ENCODE measurements at places on chromosomes 11 and 22.

- no peak for DNase-seq
These were observed 50.5 kb upstream of the WNT7B start for GRCh38 chr22:46027211-46028105.

- no peak for DNase-seq
These were observed 49.8 kb downstream of the MORC2 start for GRCh38 chr22:30918761-30919160.

DNA sequence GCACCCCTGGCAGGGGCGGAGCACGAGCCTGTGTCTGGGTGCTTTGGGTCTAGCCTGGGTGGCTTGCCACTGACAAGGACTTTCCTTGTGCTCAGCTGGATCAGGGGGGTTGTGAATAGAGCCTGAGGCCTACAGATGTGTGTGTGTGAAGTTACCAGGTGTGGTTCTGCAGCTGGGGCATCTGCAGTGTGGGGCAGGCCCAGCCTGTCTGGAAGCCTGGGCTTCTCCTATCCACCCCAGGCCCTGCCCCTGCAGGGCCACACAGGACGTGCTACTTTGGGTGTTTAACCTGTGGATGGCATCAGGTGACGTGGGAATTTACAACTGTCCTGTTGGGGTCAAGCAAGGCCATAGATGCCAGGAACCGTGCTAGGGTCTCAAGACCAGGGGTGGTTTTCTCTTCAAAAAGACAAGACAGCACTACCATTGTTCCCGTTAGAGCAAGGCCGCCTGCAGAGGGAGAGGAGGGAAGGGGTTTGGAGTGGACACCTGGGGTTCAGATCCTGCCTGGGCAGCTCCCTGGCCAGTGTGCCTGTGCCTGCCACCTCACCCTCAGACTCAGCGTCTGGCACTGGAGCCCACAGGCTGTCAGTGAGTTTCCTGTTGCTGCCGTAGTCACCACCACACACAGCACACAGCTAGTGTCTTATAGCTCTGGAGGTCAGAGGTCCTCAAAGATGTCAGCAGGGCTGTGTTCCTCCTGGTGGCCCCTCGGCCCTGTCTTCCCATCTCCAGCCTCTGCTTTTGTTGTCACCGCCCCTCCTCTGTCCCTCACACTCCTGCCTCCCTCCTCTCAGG is 31.6 kb downstream of the CTTN start:
- no peak for DNase-seq

- no peak for DNase-seq
These were observed 721.2 kb downstream of the LUZP2 start for GRCh38 chr11:25218036-25218435.

DNA sequence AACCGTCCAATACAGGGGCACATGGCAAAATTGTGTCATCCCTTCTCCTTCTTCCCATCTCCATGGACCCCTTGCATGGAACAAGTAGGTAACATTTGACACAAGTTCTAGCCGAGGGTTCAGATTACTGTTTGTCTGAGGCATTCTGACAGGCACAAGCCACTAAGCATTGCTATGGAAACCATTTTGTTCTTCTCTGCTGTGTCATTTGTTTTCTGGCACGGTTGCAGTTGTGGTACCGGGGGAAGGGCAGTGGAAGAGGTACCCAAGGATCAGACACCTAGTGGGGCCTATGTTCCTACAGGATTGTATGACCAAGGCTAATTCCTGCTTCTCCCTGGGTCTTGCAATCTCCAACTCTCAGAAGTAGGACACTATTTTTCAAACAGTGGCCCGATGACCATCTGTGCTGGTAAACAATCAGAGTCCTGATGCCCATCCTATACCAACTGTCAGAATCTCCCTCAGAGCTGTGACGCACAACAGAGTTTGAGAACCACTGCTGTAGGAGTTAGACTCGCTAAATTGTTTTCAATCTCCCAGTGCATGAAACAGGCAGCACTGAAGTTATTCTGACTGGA is 69.3 kb downstream of the KCNC1 start:
- DNase-seq: no peak

- DNase-seq: no peak
These were observed 19.2 kb downstream of the DTX4 start for GRCh38 chr11:59191095-59191494.

DNA sequence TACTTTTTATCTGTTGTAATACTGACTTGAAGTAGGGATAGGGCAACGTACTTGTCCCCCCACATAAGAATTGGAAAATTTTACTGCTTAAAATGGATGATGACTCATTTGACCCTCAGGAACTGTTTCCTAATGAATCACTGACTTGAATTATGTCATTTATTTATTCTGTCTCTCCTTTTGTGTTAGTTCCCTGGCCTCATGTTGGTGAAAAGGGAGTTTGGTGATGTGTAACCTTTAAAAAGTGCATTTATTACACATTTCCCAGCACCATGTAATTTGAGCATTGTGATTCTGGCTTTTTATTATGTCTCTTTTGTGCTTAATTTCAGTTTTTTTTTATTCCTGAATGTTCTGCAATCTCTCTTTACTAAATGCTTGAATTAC is 20.3 kb upstream of the PGM2L1 start:
- DNase-seq: no peak

- DNase-seq: no peak
These were observed 232.7 kb downstream of the DSCAML1 start for GRCh38 chr11:117564321-117564720.

- DNase-seq: no peak
These were observed 260.9 kb downstream of the KIRREL3 start for GRCh38 chr11:126739499-126740145.

DNA sequence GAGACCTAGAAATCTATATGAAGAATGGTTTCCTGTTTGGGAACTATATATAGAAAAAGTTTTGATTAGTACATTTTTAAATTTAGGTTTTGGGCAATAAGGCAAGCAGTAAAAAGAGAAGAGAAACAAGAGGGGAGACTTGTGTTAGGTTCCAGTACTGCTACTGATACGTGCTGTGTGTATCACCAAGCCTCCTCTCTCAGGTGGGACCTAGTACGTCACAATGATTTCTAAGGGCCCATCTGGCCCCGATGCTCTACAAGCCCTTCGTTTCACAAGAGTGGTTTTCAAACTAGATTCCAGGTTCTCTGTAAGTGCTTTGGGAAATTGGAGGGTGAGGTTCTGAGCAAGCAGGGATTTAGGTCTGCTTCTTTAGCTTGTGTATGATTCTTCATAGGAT is 39.2 kb downstream of the USP35 start:
- no peak for DNase-seq

DNA sequence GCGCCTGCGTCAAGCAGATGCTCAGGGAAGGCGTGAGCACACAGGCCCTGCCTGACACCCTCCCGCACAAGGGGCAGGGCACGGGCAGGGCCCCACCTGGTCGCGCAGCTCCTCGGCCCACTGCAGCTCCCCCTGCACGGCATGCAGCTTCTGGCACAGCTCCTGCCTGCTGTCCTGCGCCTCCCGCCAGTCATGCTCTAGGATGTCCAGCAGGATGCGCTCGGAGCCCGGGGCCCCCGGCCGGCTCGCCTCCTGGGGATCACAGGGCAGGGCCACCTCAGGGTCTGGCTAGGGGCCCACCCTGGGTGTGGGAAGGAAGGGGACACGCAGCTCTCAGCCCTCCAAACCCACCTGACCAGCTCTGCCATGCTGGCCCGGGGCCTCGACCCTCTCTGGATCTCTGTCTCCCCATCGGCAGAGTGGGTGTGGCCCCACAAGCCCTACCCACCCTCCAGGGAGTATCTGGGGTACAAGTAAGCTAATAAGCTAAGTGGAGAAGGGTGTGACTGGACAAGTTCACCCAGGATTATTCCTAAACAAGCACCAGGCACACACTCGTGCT is 10.7 kb downstream of the CARD10 start:
- DNase-seq: no peak

- DNase-seq: no peak
These were observed 71.5 kb downstream of the WNT7B start for GRCh38 chr22:45905326-45905923.

DNA sequence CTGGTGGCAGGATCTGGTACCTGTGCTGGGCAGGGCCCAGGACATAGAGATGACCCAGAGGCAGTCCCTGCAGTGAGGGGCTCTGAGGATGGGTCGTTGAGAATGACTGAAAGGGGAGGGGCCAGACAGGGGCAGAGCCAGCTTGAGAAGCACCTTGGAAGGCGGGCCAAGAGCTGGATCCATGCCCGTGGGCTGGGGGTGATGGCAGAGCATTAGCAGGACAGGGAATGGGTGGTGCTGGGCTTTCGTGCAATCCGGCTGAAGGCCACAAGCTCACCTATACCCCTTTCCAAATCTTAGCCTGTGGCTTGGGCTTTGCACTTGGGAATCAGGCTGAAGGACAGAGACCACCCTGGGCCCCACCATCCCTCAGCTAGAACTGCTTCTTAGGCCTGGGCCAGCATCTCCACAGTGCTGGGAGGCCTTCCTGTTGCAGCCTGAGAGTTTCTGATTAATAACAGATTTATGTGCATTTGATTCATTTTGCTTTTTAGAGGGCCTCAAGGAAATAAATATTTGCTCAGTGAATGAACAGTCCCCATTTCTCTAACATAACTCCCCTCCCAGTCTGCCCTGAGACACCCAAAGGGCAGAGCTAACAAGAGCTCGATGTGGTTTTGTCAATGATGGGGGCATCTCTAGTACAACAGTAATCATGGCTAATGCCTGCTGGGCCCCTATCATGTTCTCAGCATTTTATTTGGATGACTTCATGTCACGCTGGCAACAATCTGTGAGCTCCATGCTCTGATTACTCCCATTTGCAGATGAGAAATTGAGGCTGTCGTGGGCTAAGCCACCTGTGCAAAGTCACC is 39.3 kb downstream of the RIBC2 start:
- DNase-seq: no peak

GRCh38 chr11:105856954-105857353 is 165.1 kb downstream of the MSANTD4 start:
- no peak for DNase-seq

GRCh38 chr11:110818032-110818687 is 105.9 kb upstream of the ARHGAP20 start:
- DNase-seq: no peak

DNA sequence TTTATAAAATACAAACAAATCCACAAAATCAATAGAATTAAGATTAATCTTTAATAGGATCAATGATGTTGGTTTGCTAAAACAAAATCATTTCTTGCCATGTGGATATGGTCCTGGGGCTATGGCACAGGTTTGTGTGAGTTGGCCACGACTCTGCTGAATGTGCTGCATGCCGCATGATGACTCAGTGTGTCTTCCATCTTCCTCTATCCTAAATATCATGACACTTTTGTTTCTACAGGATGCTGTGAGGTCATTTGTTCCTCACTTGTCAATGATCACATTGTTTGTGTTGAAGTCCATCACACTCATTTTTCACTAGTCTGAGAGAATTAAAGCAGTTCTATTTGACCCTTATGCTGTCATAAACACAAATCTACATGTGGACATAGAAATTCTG is 167.2 kb upstream of the ZBED5 start:
- no peak for DNase-seq

- no peak for DNase-seq
These were observed 35.5 kb downstream of the PIWIL4 start for GRCh38 chr11:94602430-94603372.

DNA sequence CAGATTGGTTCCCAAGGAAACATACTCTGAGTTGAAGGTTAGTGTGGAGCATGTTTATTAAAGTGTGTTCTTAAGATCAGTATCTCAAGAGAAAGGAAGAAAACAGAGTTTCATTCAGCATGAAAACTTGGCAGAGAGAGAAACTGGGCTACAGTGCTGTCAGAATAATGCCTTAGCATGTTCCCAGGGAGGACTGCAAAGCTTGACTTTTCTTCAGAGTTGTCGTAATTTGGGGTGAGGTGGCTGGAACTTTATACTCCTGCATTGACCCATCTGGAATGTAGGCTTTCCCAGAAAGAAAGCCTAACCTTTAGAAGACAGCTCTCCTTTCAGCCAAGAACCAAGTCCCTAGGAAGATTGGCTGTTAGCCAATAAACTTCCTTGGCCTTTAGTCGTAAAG is 190.8 kb upstream of the CNTN5 start:
- DNase-seq: no peak

- DNase-seq: no peak
These were observed 2.7 kb downstream of the NLRP6 start for GRCh38 chr11:280706-281485.

DNA sequence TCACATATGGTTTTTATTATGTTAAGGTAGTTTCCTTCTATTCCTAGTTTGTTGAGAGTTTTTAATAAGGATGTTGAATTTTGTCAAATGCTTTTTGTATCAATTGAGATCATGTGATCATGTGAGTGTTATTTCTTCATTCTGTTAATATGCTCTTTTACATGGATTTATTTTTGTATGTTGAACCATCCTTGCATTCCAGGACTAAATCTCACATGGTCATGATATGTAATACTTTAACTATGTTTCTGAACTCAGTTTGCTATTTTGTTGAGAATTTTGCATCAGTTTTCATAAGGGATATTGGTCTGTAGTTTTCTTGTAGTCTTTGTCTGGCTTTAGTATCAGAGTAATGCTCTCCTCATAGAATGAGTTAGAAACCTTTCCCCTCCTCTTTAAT is 43.2 kb downstream of the KCNQ1 start:
- no peak for DNase-seq

DNA sequence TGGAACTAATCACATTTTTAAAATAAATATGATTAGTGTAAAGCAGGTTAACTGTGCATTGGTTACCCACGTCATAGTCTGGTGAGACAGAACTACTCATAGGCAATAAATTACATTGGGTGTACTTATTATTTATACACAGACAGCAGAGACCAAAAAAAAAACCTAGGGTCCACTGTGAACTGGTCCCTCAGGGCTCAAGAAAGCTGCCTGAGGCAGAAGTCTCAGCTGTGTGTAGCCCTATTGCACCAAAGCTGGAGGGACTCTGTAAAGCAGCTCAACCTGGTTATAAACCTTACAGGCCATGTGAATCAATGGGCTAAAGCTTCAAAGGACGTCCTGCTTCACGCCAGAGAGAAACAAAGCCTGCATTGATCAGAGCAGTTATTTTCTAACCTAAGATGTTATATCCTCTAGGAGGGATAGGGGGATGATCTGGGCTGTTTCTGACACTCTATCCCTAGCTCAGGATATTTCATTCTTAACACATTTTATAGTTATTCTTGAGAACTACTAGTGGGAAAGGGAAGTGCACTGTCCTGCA is 432.2 kb upstream of the ANO3 start:
- no peak for DNase-seq

DNA sequence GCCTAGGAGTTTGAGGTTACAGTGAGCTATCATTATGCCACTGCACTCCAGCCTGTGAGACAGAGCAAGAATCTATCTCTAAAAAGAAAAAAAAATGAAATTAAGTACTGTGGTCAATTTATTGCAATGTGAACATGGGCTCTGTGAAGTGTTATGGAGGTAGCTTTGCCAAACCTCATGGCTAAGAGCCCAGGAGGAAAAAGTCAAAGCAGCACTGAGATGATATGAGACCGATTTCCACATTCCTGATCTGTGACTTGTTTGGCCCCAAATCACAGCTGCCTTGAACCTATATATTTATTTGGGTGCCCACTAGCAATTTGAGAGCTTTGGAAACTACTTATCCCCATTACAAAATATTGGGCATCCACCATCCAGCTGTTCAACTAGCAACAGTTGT is 29.8 kb upstream of the TMEM135 start:
- no peak for DNase-seq

Measured in DMS 273 treated with DMSO at 0.1 percent for 48 hours (cell line).